ENCODE measurements at places on chromosomes 5 and 9. TPM values are rescaled to one million over a fixed set of nuclear protein-coding genes. Genes with fewer than 3 reads are reported as not detected.
A peak's percentile ranks its signal among the peaks of the same experiment; 100 is the strongest.

DNA sequence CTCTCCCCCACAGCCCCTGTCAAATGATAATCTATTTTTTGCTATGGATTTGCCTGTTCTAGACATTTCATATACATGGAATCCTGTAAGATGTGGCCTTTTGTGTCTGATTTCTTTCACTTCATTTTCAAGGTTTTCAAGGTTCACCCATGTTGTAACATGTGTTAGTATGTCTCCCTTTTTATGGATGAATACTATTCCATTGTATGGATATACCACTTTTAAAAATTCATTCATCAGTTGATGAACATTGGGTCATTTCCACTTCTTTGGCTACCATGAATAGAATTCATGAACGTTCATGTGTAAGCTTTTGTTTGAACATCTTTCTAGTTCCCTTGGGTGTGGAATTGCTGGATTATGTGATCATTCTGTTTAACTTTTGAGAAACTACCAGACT is 94.7 kb upstream of the ZNF366 start:
- no peaks in the 10 kb centered on the region for H3K36me3 ChIP-seq
- no peak for DNase-seq
- H3K27me3 ChIP-seq: no peaks in the 10 kb centered on the region

DNA sequence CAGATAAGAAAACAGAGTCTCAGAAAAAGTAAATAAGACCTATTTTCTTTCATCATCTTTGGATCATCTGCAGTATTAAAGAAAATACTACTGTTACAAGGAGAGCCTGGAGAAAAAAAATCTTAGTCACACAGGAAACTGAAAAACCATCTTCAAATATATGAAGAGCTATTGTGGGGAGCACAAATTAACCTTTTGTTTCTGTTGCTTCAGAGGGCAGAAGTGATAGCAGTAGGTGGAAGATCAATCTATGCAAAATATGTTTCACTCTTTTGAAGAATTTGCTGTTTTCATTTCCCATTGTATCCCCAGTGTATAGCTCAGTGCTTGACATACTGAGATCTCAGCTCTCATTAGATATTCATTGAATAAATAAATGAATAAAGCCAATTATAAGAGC is 13.1 kb upstream of the CEMIP2 start:
- no peaks in the 10 kb centered on the region for H3K27me3 ChIP-seq
- no peak overlapping the region for H3K27ac ChIP-seq
- no peak for DNase-seq
- no peaks in the 10 kb centered on the region for H3K36me3 ChIP-seq
- no peak overlapping the region for H3K4me3 ChIP-seq

GRCh38 chr5:34684980-34685352 is 28.8 kb downstream of the RAI14 start:
- no peaks in the 10 kb centered on the region for H3K27me3 ChIP-seq
- H3K4me3 ChIP-seq: no peak overlapping the region
- DNase-seq: no peak
- H3K27ac ChIP-seq: peak overlapping the region; percentile 90
- H3K4me1 ChIP-seq: peaks cover 24% of the 10 kb centered on the region
- H3K36me3 ChIP-seq: no peaks in the 10 kb centered on the region

DNA sequence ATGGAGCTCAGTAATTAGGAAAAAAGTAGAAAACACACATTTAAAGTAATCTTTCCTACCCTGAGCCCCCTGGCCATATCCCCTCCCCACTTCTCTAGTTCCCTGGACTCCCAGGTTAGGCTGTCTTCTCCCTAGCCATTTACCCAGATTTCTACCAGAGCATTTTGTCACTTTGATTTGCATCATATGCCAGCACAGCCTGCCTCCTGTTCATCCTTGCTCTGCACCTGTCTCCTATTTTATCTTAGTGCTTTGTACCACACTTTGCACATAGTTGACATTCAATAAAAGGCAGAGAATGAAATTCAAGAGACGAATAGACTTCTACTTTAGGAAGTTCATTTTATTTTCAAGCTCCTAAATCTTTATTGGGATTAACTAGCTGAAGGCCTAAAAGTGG is 344.5 kb downstream of the EBF1 start:
- H3K4me1 ChIP-seq: peaks cover 15% of the 10 kb centered on the region
- H3K27me3 ChIP-seq: no peaks in the 10 kb centered on the region
- no peak for DNase-seq
- H3K27ac ChIP-seq: no peak overlapping the region
- H3K4me3 ChIP-seq: no peak overlapping the region

DNA sequence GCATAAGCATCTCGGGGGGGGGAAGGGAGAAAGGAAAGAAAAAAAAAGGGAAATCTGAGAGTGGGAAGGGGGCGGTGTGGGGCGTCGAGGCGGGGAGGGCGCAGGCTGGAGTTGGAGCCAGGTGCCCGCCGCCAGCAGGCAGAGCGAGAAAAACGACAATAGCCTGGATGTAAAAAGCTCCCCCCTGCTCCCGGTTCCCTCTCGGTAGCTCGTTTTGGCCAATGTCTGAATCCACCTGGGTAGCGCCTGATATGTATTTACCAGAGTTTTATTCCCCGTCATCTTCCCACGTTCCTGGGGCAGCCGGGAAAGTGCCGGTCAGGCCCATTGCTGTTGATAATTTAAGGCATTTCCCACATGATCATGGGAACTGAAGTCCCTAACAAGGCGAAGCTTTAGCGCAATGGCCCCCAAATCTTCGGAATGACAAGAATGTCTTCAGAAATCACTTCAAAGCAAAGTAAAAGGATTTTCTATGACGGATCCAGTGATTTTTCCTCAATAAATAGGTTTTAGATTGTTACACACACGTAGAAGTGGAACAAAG is 3.0 kb upstream of the OTP start:
- no peak overlapping the region for H3K4me3 ChIP-seq
- DNase-seq: no peak
- H3K36me3 ChIP-seq: no peaks in the 10 kb centered on the region
- no peaks in the 10 kb centered on the region for H3K27me3 ChIP-seq
- no peaks in the 10 kb centered on the region for H3K4me1 ChIP-seq
- no peak overlapping the region for H3K27ac ChIP-seq

- no peak overlapping the region for H3K4me3 ChIP-seq
- no peak for DNase-seq
- H3K27me3 ChIP-seq: no peaks in the 10 kb centered on the region
- H3K36me3 ChIP-seq: no peaks in the 10 kb centered on the region
- H3K4me1 ChIP-seq: no peaks in the 10 kb centered on the region
Measured at GRCh38 chr9:83070261-83070660, 7.3 kb upstream of the RASEF start.

- no peaks in the 10 kb centered on the region for H3K4me1 ChIP-seq
- H3K4me3 ChIP-seq: no peak overlapping the region
- H3K27ac ChIP-seq: no peak overlapping the region
- no peak for DNase-seq
Measured at GRCh38 chr5:51961154-51961562, 577.9 kb downstream of the ISL1 start.

The EPB41L4B gene
- polyA plus RNA-seq: 23.0 TPM

The SLC27A6 gene
- polyA plus RNA-seq: not detected
